ENCODE measurements at places on chromosomes 13 and 19.

- DNase-seq: no peak
Observed at GRCh38 chr13:52931539-52932431, 83.3 kb upstream of the PCDH8 start.

DNA sequence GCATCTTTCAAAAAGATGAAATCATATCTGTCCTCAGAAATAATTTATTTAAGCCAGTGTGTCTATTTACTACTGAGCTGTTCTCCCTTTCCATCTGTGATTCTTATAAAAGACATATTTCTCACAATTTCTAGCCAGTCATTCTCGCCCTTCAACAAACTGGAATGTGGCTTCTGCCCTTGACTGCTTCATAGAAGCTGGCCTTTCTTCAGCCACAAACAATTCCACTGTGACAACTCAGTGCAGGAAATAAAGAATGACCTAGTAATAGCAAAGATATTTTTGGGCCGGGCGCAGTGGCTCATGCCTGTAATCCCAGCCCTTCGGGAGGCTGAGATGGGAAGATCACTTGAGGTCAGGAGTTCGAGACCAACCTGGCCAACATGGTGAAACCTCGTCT is 655.5 kb downstream of the PCDH9 start:
- DNase-seq: no peak

DNA sequence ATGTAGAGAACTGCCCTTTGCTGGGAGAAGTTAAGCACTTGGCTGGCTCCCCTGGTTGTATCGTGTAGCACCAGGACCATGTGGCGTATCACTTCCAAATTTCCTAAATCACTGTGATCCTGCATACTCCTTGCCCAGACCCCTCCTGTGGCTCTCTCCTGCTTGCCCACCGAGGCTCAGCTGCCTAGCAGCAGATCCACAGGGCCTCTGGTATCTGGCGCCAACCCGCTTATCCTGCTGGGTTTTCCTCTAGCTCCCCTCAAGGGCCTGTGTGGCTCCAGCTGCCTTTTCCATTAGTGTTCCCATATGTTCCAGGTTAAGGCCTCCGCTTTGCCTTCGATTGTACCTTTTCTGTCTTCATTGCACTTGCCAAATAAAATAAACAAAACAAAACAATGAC is 16.5 kb downstream of the LRCH1 start:
- no peak for DNase-seq

- peak; percentile 26 for DNase-seq
Observed at GRCh38 chr19:35045667-35046300, 4.3 kb downstream of the HPN start.

DNA sequence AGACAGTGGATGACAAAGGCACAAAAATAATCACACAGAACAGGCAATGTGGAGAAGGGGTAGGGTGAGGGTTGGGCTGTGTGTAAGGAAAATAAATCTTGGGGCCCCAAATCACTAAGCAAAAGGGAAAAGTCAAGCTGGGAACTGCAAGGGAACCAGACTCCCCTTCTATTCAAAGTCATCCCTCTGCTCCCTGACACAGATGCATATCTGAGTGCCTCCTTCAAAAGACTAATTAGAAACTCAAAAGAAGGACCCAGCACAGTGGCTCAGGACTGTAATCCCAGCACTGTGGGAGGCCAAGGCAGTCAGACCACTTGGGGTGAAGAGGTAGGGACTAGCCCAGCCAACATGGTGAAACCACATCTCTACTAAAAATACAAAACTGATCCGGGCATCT is 18.3 kb downstream of the ZNF611 start:
- no peak for DNase-seq

- no peak for DNase-seq
Observed at GRCh38 chr19:1665565-1666047, 13.2 kb upstream of the TCF3 start.

- DNase-seq: no peak
Observed at GRCh38 chr19:46571495-46571894, 29.6 kb upstream of the CALM3 start.

DNA sequence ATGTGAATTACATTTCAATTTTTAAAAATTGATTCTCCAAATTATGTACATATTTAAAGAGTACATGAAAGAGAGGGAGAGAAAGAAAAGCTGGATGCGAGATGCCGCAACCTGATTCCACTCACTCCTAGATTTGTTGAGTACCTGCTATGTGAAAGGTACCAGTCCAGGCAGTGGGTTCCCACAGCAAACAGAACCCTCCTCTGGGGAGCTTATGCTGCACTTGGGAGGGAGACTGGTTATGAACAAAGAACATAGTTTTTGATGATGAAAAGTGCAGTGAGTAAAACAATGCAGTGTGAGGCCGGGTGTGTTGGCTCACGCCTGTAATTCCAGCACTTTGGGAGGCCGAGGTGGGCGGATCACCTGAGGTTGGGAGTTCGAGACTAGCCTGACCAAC is 43.4 kb downstream of the ACTN4 start:
- DNase-seq: no peak

DNA sequence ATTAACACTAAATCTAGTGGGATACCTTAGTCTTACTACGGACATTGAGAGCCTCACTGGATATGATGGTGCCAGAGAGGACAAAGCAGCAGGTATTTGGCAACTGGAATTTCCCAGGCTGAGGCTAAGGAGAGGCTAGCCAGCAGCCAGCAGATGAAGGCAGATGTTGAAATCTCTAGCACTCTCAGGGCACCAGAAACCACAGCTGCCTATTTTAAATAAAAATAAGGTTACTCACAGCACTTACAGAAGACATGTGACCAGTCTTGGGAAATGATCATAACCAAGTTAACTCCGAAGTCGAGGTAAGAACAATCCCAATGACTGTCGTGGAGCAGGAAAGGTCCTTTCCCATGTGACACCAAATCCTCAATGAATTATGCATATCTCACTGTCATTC is 1726.0 kb downstream of the EFNB2 start:
- DNase-seq: no peak

DNA sequence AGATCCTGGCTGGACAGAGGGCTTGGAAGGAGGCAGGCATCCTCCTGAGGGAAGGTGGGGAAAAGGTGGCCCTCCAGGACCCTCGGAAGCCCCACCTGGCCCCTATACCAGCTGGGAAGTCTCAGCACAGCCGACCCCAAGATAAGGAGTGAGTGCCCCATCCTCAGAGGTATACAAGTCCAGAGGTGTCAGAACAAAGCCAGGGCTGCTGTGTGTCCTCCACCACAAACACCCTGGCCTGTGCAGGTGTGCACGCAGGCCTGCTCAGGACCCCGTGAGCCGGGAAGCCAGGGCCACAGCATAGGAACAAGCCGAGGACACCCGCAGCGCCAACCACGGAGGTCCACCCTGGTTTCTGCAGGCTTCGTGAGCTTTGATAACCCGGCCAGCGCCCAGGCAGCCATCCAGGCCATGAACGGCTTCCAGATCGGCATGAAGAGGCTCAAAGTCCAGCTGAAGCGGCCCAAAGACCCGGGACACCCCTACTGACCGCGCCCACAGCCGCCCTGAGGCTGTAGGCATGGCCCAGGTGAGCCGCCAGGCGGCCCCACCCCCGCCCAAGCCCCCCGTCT is 68.6 kb downstream of the CELF5 start:
- no peak for DNase-seq

- no peak for DNase-seq
Observed at GRCh38 chr13:91698767-91699166, 300.3 kb downstream of the GPC5 start.

- no peak for DNase-seq
Observed at GRCh38 chr13:30323524-30323923, 16.2 kb upstream of the KATNAL1 start.

- no peak for DNase-seq
Observed at GRCh38 chr13:39765801-39766463, 110.5 kb downstream of the COG6 start.

- DNase-seq: peak; percentile 89
Observed at GRCh38 chr19:23273590-23274412, 23.6 kb upstream of the ZNF724 start.

- no peak for DNase-seq
Observed at GRCh38 chr13:57286511-57287098, 119.6 kb downstream of the PRR20E start.

DNA sequence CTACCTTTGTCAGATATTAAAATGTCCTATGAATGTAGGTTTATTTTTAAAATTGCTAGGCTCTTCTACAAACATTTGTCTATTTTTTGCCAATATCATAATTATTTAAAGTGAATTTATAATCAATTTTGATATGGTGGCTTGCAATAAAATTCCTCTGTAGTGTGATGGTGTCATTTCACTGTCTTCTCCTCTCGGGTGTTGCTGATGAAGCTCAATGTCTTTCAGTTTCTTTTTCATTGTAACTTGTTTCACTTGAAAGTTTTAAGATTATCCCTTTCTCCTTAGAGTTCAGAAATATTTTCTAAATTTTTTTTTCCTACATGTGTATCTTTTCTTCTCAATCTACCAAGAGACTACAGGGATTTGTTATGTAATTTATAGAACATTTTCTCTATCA is 267.1 kb upstream of the EDNRB start:
- DNase-seq: no peak

- DNase-seq: no peak
Observed at GRCh38 chr19:13830741-13831536, 35.7 kb downstream of the ZSWIM4 start.

- DNase-seq: no peak
Observed at GRCh38 chr19:4030981-4031380, 23.4 kb downstream of the PIAS4 start.

DNA sequence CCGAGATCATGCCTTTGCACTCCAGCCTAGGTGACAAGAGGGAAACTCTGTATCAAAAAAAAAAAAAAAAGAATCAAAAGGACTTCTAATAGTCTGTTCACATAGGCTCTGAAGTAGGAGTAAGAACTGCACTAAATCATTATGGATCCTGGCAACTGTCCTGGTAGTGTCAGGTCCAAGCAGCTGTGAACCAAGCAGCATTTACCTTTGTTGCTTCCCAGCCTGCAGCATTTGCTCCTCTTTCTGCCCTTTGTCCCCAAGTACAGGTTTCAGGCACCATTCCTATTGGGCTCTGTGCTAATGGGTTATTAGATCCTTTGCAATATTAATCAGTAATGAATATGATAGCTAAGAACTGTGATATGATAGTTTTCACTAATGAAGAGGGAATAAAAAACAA is 77.4 kb upstream of the NBEA start:
- no peak for DNase-seq

GRCh38 chr19:45645631-45646344 is 6.6 kb upstream of the EML2 start:
- peak; percentile 85 for DNase-seq

- no peak for DNase-seq
Observed at GRCh38 chr13:47046706-47047105, 149.9 kb upstream of the HTR2A start.

GRCh38 chr13:94254737-94255136 is 224.7 kb downstream of the DCT start:
- no peak for DNase-seq

- no peak for DNase-seq
Observed at GRCh38 chr13:91148098-91148497, 199.4 kb upstream of the MIR17HG start.

DNA sequence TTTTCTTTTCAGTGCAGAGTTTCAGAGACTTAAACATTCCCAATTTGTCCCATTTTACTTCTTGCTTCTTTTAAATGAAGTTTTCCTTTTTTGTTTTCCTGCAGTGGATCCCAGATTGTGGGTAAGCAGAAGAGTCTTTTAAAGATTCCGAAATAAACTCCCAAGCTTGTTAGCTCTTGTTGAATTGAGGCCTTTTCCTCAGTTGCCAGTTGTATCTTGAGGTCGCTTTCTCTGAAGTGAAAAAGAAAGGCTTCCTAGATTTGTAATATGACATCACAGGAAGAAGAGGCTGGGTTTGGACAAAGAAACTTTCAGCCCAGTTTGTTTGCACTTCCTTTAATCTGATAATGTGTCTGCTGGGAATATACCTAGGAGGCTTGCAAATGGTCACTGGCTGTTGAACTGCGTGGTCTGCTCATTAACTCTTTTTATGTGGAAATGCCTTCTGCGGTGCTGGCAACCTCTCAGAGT is at the start of gene LPAR6:
TSS of gene LPAR6 (minus strand) at position 233 of the 471 bp plus-strand sequence. CDS start 690 bp downstream, outside the sequence.
- peak; percentile 47 for DNase-seq

DNA sequence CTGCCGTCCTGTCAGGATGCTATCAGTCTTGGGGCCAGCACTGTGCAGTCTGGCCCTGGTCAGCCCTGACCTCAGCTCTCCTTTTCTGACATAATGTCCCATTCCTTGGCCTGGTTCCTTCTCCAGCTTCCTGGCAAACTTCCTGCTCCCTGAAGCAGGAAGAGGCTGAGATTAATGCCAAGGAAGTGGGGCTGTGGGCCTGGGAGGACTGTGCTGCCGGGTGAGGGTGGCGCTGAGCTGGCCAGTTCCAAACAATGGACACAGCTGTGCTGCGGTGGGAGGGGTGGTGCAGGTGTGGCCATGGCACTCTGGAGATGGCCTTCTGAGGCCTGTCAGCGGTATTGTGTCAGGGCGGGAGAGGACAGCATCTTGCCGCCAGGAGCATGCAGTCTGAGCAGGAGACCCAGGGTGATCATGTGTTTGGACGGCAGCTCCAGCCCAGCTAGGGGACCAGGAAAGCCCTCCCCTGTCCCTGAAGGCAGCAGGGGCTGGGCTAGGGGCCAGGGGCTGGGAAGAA is 30.9 kb downstream of the TUBA3C start:
- no peak for DNase-seq

DNA sequence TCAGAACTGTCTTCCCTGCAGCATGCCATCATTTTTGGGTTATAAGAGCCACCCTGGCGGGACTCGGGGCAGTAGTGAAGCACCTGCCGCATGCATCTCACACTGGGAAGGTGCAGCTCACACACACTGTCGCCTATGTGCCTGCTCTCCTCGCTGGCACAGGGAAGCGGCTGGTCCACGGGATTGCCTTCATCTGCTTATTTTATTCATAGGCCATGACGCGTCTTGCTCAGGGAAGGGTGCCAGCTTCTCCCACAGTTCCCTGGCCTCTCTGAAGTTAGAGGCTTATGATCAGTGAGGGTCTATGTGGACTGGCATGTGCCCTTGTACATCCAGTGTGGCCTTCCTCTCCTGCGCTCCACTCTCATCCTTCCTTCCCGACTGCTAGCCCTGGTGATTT is 150.0 kb downstream of the KLF12 start:
- DNase-seq: no peak

GRCh38 chr13:110616103-110617101 is 1.1 kb downstream of the NAXD start:
- peak; percentile 44 for DNase-seq

DNA sequence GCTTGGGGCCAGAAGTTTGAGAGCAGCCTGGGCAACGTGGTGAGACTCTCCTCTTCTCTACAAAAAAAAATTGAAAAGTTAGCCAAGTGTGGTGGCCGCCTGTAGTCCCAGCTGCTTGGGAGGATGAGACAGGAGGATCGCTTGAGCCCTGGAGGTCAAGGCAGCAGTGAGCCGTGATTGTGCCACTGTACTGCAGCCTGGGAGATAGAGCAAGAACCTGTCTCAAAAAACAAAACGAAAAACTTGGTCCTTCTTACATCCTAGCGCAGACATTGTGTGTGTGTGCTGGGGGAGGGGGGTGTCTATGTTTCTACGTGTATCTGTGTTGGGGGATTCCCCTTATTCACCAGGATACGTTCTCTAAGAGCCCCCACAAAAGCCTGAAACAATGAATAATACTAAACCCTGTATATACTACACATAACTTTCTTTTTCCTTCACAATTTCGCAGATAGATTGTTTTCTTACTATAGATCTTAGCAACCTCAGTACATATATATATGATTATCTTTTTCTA is 7.9 kb downstream of the AXL start:
- DNase-seq: no peak

All from CD4-positive, alpha-beta memory T cell (primary cell).